Stimulated activated naive CD8-positive, alpha-beta T cell treated with anti-CD3 and anti-CD28 coated beads, Interleukin-15, amount 100 ng/mL, for 72 hours (primary cell): ENCODE measurements at places on chromosomes 13 and 19.

DNA sequence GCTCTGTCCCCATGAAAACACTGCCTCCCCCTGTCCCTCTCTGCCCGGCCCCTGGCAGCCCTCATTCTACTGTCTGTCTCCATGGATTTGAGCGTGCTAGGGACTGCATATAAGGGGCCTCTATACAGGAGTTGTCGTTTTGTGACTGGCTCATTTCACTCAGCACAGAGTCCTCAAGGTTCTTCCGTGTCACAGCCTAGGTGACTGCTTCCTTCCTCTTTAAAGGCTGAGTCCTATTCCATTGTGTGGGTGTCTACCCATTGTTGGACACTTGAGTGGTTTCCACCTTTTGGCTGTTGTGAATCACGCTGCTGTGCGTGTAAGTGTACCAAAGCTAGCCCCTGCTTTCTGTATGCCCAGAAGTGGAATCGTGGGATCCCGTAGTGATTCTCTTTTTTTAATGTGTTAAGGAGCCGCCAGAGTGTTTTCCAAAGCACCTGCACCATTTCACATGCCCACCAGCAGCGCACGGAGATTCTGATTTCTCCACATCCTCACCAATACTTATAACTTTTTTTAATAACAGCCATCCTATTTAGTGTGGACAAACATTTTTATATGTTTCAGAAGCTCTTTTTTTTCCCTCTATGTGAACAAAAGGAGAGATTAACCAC, 116.7 kb downstream of the COL4A2 start:
- DNase-seq = no peak

DNA sequence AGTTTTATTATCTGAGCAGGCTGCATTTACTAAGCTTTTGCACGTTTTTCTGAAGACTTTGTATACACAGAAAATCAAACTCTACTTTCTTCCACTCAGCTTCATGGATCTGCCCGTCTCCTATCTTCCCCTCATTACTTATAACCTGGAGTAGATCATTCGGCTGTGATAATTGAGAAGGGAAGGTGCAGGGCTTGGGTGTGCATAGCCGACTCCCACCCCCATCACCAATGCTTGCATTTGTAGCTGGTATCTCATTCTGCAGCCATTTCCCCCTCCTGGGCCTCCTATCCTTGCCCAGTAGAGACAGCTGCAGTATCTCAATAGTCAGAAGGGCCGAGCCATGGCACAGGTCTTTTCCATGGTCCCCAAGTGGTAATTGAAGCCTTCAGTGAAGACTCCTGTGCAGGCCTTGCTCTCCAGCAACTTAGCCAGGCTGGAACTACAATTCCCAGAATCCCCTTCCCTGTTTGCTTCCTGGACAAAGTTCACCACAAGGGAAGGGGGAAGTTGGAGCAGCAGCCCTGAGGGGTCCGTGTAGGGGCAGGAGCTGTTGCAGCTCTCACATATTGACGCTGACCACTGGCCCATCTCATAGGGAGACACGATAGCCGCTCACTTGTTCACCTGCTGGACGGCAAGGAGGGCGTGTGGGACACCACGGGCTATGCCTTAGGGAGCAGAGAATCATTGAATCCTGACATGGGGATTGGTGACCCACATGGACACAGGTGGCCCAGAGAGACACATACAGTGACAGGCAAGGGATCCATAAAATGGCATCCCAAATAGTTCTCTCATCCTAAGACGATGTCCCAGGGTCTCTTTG, 2.1 kb upstream of the SIGLEC8 start:
- DNase-seq = no peak

GRCh38 chr13:47934371-47934770, 66.7 kb downstream of the SUCLA2 start:
- no peak for DNase-seq

DNA sequence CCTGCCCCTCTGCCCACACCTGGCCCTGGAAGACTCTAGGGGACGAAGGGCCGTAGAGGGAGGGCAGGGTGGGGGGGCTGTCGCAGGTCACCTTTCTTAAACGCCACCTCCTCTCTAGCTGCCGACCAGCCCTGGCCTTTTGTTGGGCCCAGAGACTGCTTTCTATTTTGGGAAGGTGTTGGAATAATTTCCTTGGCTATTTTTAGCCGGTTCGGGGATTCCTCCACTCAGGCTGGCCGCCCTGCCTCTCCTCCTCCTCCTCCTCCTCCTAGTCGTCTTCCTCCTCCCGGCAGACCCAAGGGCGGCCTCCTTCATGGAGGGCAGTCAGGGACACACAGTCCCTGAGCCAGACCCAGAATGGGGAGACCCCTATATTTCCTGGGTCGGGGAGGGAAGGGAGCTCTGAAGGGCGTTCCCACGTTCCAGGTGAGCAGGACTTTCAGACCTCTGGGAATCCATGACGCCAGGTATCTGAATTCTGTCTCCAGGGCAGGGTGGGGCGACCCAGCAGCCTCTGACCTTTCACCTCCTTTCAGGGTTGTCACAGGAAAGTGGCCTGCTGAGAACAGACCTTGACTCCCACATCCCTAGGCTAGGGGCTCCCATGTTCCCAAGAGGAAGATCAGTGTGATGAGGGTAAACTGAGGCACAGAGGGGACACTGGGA, 19.9 kb downstream of the GADD45B start:
- no peak for DNase-seq

DNA sequence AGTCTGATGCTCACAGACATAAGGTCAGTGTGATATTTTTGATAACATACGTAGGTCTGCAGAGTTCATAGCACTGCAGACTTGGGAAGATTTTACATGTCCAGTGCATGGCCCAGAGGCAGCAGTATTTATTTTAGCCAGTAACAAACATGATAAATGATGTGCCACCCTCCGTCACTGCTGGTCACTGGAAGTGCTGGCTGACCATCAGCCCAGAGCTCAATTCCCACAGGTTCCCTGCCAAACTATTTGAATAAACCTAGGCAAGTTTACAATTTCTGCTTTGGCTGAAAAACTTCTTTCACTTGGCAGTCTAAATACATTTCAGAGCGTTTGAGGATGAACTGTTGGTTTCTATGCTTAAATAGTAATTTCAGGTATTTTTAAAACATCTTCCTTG, 135.5 kb upstream of the EDNRB start:
- DNase-seq = no peak

- DNase-seq = no peak
Observed at GRCh38 chr13:85520445-85520844, 278.8 kb downstream of the SLITRK6 start.

- no peak for DNase-seq
Observed at GRCh38 chr19:45526143-45526542, 18.9 kb downstream of the VASP start.

GRCh38 chr13:31681133-31681532, 58.2 kb upstream of the RXFP2 start:
- no peak for DNase-seq

DNA sequence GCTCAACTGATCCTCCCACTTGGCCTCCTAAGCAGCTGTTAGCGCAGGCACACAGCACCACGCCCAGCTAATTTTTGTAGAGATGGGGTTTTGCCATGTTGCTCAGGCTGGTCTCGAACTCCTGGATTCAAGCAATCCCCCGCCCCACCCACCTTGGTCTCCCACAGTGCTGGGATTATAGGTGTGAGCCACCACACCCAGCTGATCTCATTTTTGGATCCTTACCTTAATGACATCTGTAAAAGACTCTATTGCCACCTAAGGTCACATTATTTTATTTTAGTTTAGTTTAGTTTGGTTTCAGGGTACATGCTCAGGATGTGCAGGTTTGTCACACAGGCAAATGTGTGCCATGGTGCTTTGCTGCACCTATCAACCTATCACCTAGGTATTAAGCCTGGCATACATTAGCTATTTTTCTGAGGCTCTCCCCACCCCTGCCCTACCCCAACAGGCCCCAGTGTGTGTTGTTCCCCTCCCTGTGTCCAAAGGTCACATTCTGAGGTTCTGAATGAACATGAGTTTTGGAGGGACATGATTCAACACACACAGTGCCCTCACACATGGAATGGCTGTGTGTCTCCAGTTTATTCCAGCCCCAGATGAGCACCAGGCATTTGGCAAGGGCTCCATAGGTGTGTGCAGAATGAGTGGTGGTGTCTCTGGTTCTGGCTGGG, 1.3 kb downstream of the OR10H5 start:
- no peak for DNase-seq

DNA sequence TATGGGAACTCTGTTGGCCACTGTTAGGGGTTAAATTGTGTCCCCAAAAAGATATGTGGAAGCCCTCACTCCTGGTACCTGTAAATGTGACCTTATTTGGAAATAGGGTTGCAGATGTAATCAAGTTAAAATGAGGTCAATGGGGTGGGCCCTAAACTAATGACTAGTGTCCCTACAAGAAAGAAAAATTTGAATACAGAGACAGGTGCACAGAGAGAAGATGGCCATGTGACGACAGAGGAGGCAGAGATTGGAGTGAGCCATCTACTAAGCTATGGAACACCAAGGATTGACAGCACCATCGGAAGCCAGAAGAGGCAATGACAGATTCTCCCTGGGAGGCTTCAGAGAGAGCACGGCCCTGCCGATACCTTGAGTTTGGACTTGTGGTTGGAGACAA, 16.5 kb downstream of the POU2F2 start:
- no peak for DNase-seq

DNA sequence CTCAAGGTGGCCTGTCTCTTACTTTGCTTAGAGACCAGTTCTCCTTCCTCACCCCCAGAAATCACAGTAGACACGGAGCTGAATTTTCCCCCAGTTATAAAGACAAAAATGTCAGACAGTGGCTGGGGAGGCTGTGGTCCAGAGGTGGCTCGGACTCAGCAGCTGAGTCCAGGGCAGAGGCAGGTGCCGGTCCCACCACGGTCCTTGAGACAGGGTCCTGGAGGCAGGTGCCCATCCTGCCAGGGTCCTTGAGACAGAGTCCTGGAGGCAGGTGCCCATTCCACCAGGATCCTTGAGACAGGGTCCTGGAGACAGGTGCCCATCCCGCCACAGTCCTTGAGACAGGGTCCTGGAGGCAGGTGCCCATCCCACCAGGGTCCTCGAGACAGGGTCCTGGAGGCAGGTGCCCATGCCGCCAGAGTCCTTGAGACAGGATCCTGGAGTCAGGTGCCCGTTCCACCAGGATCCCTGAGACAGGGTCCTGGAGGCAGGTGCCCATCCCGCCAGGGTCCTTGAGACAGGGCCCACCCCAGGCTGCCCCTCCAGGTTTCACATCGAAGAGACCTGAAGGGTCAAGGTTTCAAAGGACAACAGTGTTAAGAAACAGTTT, 23.1 kb downstream of the PEPD start:
- no peak for DNase-seq

DNA sequence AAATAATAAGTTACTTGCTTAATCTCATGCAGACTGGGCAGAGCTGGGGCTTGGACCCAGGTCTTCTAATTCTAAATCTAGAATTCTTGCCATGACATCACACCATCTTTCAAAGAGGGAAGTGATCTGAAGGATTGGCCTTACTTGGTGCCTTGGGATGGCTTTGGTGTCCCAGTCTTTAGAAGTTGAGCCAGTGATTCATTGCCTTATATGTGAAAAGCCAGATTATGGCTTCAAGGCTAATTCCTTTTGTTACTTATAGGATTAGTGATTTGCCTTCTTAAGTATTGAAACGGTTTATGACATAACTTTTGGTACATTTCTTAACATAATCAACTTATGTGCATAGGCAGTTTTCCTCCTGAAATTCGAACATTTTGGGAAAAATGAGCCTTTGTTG, 14.9 kb downstream of the COG3 start:
- DNase-seq = no peak

DNA sequence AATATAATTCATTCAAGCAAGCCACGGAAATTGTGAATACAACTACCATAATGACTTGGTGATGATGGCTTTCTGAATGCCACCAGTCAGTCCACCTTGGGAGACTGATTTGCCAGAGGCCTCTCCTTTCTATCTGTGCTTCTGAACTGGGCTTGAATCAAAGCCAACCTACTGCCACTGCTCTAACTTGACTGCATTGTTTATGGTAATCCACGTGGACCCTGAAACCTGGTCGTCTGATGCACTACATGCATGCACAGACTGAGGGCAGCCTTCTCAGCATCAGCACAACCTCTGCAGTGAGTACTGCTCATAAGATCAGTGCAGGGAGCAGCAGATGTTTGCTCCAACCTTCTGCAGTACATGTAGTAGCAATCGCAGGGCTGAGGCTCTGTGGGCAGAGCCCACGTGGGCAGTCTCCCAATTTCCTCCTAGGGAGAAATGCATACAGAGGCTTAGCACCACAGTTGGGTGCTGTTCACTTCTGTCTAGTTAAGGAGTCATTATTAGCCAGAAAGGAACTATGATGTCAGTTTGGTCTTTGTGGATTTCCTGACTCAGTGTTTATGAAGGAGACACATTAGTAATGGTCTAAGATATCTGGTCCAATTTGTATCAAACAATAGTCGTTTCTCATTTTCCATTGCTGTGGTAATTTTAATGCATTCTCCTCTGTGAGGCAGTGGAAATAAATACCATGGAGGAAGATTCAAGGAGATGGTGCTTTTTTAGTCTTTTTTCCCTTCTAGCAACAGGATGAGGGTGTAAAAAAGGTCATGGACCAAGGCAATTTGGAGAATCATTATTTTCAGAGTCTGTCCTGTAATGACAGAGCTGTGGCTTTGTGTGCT, 82.5 kb downstream of the AKAP11 start:
- DNase-seq = peak; percentile 63
